Endothelial cell (in vitro differentiated cells): ENCODE measurements at places on chromosomes 7 and 10.

GRCh38 chr10:3786295-3787015 lies 1.4 kb upstream of the KLF6 start:
- no peak for DNase-seq

- no peak for DNase-seq
These were observed 82.1 kb downstream of the SLC37A3 start for GRCh38 chr7:140316165-140316661.

- no peak for DNase-seq
These were observed 113.6 kb downstream of the LSMEM1 start for GRCh38 chr7:112594397-112594796.

- no peak for DNase-seq
These were observed 59.7 kb downstream of the GPR85 start for GRCh38 chr7:113026941-113027340.

- DNase-seq: no peak
These were observed 36.1 kb downstream of the C10orf90 start for GRCh38 chr10:126634347-126634746.

GRCh38 chr10:102289356-102289755 lies 44.0 kb downstream of the GBF1 start:
- DNase-seq: no peak

GRCh38 chr10:91907914-91908336 lies 1.4 kb downstream of the FGFBP3 start:
- no peak for DNase-seq

DNA sequence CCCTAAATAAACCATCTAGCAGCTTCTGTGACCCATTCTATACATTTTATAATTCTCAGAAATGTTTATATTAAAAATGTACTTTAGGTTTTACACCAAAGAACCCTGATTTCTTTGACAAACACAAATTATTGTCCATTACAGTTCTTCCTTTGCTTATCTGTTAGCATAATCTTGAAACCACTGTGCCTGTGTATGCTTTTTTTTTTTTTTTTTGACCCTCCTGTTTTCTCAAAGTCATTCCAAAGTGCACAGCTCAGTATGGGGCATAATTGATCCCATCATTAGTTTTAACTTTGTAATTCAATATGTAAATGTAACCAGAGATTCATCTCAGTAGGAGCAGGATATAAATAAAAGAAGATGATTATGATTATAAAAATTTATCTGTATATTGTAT lies 229.3 kb downstream of the DGKB start:
- no peak for DNase-seq

- peak; percentile 49 for DNase-seq
These were observed 134.3 kb downstream of the PRKCQ start for GRCh38 chr10:6445671-6446316.

DNA sequence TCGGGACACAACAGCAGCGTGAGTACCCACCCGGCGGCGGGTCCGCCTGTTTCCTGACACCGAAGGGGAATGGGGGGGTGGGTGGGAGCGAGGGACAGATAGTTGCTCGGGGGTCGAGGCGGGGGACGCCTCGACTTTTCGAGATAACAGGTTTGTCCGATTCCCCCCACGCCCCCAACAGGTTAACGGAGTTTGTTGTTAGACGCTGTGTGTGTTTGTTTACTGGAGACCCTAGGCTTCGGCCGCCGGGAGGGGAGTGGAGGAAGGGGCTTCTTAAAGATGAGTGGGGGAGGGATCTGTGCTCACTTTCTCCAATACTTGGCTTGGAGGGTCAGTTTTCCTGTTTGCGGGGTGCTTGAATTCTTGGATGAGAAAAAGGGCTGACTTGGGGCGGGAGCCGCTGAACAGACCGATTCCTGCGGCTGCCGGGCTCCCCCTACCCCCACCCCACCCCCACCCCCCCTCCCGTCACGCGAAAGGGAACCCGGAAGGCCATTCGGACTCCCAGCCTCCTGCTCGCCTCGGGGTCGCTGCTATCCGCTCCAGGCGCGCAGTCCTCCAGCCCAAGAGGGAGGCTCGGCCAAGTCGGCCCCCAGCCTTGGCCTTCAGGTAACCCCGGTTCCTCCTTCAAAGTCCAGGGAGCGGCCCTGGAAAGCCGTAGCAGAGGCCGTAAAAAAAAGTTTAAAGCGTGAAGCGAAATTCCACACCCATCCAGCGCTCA lies 1.0 kb downstream of the SORCS3 start:
- peak; percentile 11 for DNase-seq

GRCh38 chr10:133253361-133253955 lies 15.8 kb downstream of the VENTX start:
- no peak for DNase-seq

DNA sequence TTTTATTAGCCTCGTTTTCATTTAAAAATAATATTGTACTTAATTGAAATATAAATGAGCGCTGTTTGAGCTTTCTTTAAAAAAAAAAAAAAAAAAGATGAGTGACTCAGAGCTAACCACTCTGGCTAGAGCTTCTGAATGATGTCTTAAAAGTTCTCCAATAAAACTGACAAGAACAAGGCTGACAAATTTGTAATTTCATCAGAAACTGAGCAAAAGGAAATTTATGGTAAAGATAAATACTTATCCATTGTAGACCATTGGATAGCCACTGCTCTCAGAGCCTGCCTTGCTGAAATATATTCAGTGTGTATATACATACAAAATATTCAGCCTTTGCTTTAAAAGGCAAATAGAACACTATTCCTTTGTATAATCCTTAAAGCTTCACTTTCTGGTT lies 91.2 kb upstream of the OIT3 start:
- DNase-seq: no peak

GRCh38 chr7:116501425-116502167 lies 2.1 kb downstream of the CAV2 start:
- no peak for DNase-seq

- DNase-seq: no peak
These were observed 9.2 kb downstream of the IL15RA start for GRCh38 chr10:5968037-5968680.

- no peak for DNase-seq
These were observed 251.2 kb upstream of the MDFIC start for GRCh38 chr7:114670676-114671075.

DNA sequence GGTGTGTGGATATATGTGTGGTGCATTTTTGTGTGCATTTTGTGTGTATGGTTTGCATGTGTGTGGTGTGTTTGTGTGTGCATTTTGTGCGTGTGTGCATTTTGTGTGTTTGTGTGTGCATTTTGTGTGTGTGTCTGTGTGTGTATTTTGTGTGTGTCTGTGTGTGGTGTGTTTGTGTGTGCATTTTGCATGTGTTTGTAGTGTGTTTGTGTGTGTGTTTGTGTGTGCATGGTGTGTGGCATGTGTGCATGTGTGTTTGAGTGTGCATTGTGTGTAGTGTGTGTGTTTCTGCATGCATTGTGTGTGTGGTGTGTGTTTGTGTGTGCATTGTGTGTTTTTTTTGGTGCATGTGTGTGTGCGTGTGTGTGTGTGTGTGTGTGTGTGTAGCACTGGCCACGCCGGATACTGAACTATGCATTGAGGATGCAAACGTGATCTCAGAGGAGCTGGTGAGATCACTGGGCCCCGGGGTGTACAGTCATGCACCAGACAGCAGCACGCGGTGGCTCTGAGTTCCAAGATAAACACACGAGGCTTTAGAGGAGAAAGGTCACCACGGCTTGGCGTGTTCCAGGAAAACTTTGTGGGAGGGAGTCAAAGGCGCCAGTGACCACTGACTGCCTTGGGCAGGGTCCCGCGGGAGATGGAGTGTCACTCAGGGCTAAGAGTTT lies 106.6 kb upstream of the SHH start:
- DNase-seq: no peak

DNA sequence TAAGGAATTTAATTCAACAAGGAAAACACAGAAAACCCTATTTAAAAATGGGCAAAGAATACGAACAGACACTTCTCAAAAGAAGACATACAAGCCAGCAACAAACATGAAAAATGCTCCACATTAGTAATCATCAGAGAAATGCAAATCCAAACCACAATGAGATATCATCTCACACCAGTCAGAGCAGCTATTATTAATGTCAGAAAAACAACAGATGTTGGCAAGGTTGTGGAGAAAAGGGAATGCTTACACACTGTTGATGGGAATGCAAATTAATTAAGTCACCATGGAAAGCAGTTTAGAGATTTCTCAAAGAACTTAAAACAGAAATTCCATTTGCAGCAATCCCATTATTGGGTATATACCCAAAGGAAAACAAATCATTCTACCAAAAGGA lies 55.2 kb downstream of the GCC1 start:
- no peak for DNase-seq

- DNase-seq: no peak
These were observed 9.6 kb upstream of the KIF5B start for GRCh38 chr10:32065856-32066255.

- DNase-seq: no peak
These were observed 25.9 kb downstream of the PFKFB3 start for GRCh38 chr10:6228647-6229046.

- no peak for DNase-seq
These were observed 875.5 kb downstream of the NRG3 start for GRCh38 chr10:82750538-82750937.

DNA sequence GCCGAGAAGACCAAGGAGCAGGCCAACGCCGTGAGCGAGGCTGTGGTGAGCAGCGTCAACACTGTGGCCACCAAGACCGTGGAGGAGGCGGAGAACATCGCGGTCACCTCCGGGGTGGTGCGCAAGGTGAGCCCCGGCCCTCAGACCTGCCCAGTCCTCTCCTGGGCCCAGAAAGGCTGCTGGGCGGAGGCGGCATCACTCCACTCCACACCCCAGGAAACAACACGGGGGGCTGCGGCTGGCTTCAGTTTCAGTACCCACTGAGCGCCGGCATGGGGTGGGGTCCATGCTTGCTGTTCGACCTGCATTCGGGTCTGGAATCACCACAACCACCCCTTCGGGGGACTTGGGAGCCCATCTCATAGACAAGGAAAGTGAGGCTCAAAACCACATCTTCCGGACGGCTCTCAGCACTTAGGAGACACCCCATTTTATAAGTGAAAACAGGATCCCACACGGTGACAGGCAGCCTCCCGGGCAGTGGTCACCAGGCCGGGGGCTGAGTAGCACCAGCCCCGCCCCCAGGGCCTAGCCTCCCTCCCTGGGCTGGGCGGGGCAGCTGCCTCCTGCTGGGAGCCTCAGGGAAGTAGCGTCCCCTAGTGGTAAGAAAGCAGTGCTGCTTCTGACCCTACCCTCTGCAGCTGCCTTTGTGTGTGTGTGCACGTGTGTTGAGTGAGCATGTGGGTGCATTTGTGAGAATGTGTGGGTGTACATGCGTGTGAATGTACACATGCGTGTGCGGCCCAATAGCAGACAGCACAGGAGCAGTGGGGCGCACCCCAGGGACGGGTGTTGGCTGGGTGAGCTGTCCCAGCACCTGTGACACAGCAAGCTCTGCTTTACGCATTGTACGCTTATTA lies 1.8 kb downstream of the SNCG start:
- peak; percentile 72 for DNase-seq

DNA sequence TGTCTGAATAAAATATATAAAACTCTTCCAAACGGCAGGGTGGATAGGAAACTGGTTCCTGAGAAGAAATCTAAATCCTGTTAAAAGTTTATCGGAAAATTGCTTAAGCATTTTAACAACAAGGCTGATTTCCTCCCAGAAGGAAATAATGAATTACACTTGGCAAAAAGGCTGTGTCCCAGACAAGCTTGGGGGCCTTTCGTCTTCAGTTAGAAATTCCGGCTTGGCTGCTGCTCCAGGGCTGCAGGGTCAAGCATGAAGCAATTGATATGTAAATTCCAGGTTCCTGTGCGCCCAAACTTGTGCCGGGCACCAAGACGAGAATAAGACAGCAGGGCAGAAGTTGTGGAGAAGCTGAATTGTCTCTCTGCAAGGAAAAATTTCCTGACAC lies 38.0 kb upstream of the LBX1 start:
- DNase-seq: no peak

DNA sequence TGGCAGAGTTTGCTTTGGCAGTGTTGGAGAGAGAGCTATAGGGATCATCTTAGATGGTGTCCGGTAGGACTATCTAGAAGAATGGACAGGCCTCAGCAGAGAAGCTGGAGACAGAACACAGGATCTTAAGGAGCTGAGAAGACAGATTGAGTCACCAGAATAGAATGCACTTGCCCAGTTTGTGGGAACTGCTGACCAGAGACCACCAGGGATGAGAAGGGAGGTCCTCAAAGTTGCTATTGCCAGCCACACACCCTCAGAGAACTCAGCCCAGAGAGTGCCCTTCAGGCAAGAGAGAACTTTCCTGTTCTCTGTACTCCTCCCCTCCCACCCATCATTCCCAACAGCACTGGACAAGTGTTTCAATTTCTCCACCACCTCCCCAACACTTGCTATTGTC lies 25.3 kb upstream of the GALNT11 start:
- DNase-seq: no peak

- DNase-seq: no peak
These were observed 74.0 kb downstream of the SEPTIN7 start for GRCh38 chr7:35874886-35875285.

DNA sequence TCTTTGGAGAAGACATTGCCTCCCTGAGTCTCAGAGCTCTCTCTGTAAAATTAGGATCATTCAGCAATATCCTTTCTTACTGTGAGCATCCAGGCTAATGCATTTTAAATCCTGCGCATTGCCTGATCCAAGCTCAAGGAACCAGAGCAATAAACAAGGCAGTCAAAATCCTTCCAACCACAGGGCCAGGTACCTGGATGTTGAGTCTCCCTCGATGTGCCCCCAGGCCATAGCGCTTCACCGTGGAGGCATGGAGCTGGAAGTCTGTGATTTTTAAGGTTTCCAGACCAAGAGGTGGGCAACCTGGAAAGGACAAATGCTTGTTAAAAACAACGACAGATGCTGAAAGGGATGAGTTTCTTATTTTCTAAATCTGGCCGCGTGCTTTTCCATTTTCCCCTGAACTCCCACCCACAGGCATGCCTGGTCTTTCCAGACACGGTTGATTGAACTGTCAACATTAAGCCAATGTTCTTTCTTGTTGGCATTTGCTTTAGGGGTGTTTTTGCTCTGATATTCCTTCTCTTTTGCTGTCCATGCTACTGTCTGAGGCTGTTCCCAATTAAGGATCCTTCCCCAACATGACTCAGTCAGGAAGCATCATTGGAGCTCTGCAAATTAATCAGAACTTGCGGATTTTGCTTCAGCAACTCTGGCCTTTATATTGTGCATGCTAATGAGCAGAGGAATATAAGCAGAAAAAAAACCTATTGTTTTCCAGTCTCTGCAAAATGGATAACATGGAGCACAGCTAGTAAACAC lies 29.0 kb downstream of the CPXM2 start:
- no peak for DNase-seq

- no peak for DNase-seq
These were observed 113.4 kb downstream of the SRI start for GRCh38 chr7:88106434-88106833.

DNA sequence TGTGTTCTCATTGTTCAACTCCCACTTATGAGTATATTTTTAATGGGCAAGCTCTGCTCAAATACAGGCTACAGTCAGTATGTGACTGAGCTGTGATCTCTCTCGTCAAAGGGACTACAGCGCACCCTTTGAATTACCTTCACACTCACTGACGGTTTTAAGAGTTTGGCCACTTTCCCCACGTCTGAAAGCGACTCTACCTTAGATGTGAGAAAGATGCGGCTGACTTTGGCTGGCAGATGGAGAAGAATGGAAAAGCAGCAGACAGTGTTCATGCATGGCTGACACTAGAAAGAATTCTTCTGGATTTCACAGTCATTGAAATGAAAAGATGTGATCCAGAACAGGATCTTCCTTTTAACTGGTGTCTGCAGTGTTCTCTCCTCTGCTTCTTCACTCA lies 2.0 kb upstream of the ATRNL1 start:
- DNase-seq: no peak

- DNase-seq: no peak
These were observed 94.1 kb downstream of the SH3PXD2A start for GRCh38 chr10:103761075-103761920.
